ENCODE measurements at places on chromosomes 6 and 20.

DNA sequence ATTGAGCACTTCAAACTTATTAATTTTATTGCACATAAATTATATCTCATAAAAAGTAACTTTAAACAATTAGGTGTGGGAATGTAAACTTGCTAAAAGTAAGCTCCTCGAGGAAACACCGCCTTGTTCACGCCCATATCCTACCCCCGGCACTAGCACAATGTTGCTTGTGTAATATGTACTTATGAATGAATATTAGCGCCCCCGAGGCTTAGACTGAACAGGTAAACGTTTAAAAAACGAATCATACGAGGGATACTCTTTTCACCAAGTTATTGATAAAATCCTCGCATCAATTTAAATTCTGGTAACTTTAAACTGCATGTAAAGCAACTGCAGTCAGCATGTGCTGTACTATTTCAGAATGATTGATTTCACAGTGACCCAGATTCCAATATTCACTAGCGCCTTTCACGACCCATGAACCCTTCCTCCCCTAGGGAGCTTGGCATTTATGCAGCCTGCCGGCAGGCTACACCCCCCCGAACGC is 637 bp downstream of the TFB1M start:
- no peak for DNase-seq

- DNase-seq, result no peak
These were observed 89.7 kb upstream of the EEF1E1 start for GRCh38 chr6:8192067-8192466.

DNA sequence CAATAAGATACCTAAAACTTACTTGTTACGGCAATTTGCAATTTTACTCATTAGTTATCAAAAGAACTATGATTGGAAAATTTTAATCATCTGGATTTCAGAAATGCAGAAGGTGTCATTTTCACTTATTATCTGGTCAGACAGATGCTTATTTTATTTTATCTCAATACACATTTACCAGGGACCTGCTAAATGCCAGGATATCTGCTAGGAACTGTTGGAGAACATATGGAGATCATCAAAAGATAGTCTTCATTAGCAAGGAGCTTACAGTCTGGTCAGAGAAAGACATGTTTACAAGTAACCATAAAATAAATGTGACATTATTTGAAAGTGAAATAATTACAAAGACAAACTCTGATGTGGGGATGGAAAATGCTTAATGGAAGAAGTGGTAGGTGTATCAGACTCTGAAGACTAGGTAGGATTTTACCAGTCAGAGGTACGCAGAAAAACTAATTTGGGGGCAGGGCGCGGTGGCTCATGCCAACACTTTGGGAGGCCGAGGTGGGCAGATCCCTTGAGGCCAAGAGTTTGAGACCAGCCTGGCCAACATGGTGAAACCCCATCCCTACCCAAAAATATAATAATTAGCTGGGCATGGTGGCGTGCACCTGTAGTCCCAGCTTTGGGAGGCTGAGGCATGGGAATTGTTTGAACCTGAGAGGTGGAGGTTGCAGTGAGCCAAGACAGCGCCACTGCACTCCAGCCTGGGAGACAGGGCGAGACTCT is 137.8 kb downstream of the MYB start:
- no peak for DNase-seq

DNA sequence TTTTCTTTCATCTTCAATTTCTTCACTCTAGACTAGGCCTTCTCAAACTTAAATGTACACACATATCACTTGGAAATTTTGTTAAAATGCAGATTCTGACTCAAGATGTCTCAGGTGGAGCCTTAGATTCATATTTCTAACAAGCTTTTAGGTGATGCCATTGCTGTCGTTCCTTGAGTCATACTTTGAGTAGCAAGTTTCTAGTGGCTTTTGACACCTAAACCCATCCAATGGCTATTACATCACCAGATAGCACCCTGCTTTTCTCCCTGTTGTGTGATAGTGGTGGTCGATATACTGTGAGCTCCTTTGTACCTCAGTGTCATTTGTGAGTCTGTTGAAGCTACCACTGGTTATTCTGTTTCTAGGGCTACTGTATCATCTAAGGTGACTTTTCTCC is 34.8 kb upstream of the BAG2 start:
- no peak for DNase-seq

DNA sequence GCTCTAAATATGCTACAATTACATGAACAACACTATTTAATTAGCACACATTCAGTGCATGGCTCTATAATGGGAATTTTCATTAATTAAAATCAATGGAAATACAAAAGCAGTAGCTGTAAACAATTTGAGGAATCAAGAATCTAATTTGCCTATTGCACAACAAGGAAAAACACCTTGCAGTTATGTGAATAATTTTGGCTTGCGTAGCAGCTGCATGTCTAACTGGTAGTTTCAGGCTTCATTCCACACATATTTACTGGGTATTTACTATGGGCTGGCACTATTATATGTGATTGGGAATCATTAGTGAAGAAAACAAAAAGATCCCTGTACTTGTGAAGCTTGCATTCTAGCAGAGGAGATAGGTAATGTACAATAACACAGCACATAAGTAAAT is 26.4 kb downstream of the KIF6 start:
- no peak for DNase-seq

- no peak for DNase-seq
These were observed 3.8 kb upstream of the PFDN4 start for GRCh38 chr20:54204063-54204462.

GRCh38 chr6:57247603-57248002 is 25.5 kb upstream of the RAB23 start:
- DNase-seq, result no peak

- DNase-seq, result no peak
These were observed 76.0 kb upstream of the ADGRB3 start for GRCh38 chr6:68559070-68559469.

DNA sequence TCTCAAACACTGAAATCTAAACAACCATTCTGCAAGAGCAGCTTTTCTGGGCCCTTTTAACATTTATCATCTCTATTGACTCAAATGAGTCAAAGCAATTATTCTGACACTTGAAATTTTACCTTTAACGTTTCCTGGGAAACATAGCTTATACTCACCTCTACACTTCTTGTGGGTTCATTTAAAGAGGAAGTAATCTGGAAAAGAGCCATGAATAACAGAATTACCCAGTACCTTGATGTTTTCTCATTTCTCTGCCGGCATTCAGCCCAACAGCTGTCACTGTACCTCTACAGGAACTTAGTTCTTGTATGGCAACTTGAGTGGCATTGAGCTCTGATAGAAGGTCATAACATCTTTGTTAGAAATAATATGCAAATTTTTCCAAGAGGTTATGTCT is 272.2 kb downstream of the KCNQ5 start:
- no peak for DNase-seq

GRCh38 chr6:27806981-27807440 is 105.2 kb downstream of the OR2B2 start:
- peak; percentile 80 for DNase-seq

DNA sequence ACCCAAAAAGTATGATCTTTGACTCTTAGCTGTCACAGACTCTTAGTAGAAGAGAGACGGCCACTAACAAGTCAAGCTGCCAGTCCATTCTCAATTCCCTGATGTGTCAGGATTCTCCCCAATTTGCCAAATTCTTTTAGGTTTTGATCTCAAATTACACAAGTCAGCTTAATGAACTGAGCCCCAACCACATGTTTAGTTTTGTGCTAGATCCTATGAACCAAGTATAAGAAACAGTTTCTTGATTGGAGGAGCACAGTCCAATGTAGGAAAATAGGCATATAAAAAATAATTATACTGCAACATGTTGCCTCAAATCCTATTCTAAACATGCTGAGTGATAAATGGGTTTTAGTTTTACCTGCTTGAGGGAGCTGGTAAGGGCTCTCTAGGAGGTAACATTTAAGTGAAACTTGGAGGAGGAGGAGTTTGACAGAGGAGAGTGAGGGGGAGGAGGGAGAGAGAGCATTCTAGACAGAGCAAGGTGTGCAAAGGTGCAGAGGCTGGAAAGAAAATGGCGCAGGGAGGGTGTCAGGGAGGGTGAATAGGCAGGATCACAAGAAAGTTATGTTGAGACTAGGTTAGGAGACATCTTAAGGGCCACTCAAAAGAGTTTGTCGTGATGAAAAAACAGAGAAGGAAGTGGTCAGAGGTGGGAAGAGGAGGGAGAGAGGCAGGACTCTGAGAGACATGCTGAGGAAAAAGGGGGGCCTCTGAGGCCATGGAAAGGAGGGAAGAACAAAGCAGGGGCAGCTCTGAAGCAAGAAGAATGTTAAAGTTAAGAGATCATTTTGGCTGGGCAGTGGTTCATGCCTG is 22.8 kb upstream of the FAM83C start:
- DNase-seq, result no peak

DNA sequence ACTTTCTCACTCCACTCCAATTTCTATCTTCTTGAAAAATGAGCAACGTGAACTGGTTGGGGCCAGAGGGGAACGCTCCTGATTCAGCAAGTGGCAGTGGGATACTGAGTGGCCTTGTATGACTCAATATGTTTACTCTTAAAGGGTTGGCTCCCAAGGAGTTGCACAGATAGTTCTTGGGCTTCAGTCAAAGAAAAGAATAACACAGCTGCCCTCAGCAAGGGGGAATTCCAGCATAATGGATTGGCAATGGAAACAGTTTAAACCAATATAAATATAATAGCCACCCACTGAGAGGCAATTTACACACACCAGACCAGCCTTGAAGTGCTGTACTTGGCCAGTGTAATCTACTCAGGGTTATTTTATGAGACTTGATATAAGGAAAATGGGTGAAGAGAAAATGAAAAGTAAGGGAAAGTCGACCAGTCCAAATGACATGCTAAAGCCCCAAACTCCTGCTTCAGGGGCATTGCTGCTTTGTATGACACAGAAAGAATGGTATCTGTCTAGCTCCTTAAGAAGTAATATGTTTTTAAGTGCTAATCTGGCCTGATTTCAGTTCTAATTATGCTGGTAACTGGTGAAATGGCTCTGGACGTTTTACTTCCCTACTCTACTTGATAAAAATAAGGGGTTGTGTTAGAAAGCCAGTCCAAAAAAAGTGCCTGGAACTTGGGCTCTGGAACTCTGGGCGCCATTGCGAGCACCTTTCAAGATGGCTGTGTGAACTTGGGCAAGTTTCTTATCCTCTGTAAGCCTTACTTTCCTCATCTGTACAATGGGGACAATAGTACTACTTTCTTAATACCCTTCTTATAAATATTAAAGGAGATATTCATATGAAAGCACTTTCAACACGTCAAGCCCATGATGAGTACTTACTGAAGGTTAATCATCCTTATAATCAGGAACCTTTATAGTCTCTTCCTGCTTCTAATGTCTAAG is 712.9 kb upstream of the MAP3K7 start:
- peak; percentile 92 for DNase-seq

GRCh38 chr6:134379076-134379475 is 61.2 kb upstream of the SGK1 start:
- no peak for DNase-seq

DNA sequence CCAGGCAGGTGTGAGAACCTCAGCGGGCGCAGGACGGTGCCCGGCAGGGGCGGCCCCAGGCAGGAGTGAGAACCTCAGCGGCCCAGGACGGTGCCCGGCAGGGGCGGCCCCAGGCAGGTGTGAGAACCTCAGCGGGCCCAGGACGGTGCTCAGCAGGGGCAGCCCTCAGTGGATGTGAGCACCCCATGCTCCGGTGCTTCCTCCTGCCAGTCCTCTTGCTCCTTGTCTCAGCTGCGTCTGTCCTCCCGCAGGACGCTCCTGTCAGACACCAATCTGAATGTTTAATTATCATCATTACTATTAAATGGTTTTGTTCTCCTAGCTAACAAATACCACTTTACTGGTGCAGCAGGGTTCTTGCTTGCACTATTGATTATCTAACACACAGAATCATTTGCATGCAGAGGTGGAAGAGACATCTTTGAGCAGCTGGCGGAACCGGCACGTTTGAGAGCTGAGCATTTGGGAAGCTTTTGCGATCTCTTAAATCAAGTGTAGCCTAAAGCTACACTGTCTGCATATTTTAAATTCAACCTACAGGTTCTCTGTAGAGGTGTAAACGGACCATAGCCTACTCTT is 39.4 kb upstream of the DACT2 start:
- DNase-seq, result no peak

DNA sequence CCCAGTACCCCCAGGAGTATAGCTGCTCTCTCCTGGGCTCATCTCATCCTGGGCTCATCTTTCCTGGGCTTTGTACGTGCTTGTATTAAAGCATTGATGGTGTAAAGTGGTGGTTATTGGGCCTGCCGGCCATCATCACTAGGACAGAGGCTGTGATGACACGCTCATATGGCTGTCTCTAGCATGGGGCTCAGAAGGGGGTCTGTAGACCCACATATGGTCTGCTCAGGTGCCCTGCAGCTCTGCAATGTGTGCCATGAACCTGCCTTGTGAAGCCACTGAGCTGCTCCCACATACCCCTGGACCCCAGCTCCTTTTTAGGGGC is 143.4 kb downstream of the CDC5L start:
- no peak for DNase-seq

DNA sequence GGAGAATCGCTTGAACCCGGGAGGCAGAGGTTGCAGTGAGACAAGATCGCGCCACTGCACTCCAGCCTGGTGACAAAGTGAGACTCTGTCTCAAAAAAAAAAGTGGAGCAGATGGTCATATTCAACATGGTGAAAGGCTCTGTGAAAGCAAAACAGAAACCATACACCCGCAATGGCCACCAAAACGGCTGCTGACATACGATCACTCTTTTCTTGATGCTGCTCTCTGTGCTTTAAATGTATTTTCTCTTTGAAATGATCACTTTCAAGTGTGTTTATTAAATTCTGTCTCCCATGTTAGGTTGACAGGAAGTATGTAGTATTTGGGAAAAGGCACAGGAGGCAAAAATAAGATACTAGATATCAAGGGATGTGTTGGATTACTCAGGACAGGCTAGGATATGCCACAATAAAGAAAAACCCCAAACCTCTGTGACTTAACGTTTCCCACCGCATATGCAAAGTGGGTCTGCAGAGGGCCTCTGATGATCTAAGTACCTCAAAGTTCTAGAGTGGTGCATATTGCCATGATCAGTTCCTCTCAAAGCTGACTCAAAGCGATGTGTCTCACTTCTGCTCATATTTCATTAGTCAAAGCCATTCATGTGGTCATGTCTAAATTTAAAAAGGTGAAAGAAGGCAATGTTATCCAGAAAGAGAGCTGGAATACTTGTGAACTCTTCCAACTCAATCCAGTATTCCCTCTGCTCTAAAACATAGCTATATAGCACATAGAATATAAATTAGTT is 155.1 kb upstream of the SOX4 start:
- DNase-seq, result no peak

DNA sequence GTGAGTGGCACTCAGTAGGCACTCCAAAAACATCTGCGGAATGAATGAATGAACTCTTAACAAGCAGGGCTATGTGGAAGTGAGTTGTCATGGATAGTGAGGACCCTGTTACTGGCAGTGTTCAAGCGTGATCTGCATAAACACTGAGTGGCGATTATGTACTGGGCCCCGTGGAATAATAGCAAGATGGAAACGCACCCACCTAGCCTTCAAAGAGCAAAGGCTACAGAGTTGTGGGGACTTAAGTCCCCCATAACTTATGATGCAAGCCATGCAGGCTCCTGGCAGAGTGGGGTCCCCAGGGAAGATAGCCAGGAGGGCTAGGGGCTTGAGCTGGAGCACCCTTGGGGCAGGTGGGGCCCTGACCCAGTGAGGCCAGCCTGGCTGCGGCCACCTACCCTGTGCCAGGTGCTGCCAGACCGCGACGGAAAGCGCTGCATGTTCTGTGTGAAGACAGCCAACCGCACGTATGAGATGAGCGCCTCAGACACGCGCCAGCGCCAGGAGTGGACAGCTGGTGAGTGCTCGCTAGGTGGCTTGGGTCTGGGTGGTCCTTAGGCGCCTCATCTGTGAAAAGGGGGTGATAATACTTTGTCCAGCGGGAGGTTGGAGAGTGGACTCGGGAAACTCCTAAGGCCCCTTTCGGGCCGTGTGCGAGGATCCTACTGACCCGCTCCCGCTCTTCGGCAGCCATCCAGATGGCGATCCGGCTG is 20.0 kb downstream of the DEF6 start:
- DNase-seq, result no peak
